GM23338 (cell line): ENCODE measurements at places on chromosomes 13 and 19.

DNA sequence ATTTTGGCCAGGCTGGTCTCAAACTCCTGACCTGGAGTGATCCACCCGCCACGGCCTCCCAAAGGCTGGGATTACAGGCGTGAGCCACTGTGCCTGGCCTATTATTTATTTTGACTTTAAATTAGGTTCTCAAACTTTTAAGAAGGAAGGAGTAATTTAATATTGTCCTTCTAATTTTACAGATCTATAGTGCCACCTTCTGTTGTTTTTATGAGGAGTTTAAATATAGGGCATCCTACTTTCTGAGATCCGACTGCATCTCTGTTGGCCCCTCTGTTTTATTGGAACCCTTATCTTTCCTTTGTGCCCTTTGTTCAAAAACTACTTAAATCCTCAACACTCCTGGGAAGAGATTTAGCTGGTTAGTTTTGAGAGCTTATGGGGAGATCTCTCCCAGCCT, 25.4 kb upstream of the ZMYM5 start:
- H3K36me3 ChIP-seq: no peaks in the 10 kb centered on the region
- no peaks in the 10 kb centered on the region for H3K27me3 ChIP-seq
- H3K4me3 ChIP-seq: no peak overlapping the region

DNA sequence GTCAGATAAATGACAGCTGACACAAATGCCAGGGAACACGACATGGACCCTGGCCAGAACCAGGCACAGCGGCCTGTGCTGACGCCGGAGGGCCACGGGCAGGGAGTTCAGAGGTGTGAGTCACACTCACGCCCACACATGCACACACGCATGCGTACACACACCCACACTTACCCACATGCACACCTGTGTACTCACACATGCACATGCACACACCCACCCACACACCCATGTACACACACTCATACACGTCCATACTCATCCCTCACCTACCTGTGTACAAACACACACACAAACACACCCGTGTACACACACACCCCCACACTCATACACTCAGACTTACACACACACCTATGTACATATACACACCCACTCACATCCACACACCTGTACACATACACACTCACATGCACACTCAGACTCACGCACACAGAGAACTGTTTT, 40.4 kb downstream of the MLLT1 start:
- no peaks in the 10 kb centered on the region for H3K36me3 ChIP-seq
- no peak for DNase-seq
- H3K4me3 ChIP-seq: no peak overlapping the region
- peaks cover 4% of the 10 kb centered on the region; the same call in 1 of the 2 replicates for H3K4me1 ChIP-seq
- no peaks in the 10 kb centered on the region for H3K27me3 ChIP-seq

- H3K4me3 ChIP-seq: no peak overlapping the region
- no peaks in the 10 kb centered on the region for H3K4me1 ChIP-seq
- no peak for DNase-seq
- H3K27ac ChIP-seq: no peak overlapping the region
Measured at GRCh38 chr13:92602560-92602959, 624.0 kb upstream of the GPC6 start.

DNA sequence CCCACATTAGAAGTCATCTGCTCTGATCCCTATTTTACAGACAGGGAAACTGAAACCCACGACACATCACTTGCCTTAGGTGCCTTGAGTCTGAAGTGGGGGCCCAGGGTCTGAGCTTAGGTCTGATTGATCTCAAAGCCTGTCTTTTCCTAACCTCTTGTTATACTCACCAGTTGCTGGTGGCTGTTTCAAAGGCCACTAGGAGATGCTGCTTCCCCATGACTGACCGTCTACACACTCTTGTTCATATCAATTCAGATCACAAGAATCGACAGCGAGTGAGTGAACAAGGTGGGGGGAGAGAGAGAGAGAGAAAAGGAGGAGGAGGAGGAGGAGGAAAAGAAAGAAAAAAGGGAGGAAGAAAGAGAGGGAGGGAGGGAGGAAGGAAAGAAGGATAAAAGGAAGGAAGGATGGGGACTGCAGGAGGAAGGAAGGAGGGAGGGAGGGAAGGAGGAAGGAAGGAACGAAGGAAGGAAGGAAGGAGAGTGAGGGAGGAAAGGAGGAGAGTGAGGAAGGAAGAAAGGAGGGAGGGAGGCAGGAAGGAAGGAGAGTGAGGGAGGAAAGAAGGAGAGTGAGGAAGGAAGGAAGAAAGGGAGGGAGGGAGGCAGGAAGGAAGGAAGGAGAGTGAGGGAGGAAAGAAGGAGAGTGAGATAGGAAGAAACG, 3.3 kb downstream of the OR10H1 start:
- no peaks in the 10 kb centered on the region for H3K36me3 ChIP-seq
- no peak overlapping the region for H3K4me3 ChIP-seq
- H3K27me3 ChIP-seq: no peaks in the 10 kb centered on the region

DNA sequence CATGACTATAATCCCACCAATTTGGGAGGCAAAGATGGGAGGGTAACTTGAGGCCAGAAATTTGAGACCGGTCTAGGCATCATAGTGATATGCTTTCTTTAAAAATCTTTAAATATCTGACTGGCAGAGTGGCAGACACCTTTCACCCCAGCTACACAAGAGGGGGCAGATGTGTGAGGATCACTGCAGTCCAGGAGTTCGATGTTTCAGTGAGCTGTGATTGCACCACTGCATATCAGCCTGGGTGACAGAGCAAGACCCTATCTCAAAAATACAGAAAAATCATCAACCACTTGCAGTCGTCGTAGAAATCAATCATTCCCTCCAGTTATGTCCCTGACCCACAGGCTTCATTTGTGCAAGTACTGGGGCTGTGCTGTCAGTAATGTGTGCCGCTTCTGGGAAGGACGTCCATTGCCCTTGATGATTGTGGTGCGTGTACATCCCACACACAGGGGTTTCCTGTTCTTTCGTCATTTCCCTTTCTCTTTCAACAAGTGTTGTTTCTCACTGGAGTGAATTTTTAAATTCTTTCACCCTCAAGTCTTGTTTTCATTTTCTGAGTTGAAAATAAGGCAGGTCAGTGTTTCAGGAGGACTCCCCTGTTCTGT, 1.4 kb downstream of the LGALS14 start:
- H3K27ac ChIP-seq: no peak overlapping the region
- no peaks in the 10 kb centered on the region for H3K27me3 ChIP-seq
- H3K4me1 ChIP-seq: no peaks in the 10 kb centered on the region
- H3K4me3 ChIP-seq: no peak overlapping the region
- no peaks in the 10 kb centered on the region for H3K36me3 ChIP-seq
